HS-5 (cell line): ENCODE measurements at places on chromosomes 4 and X.

DNA sequence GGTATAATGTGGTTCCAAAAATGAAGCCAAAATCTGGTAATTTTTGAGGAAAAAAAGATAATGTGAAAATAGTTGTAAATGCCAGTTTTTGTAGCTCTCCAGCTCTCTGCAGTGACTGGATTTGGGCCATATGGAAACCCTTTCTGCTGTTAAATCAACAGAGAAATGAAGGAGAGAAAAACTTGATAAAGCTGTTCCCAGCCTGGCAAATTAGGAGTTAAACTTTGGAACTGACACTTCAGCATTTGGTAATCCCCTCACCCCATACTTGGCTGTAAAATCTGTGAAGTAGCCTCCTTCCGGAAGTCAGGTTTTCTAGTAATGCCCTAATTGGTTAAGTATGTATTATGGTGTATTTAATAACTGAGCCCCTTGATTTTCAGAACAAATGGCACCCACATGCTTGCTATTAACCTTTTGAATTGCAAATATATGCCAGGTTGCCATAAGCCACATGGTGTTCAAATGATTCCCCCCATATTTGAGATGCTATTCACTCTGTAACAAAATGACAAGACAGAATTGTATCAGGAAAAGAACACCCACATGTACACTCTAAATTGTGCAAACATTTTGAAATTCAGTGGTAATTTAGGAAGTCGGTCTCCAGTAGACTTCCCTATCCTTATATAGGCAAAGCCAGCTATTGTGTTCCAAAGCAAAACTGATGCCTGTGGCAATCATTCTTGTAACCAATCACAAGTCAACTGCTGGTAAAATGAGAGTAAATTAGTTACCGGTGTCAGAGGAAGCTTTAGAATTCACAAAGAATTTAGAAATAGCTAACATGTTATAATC, 96.3 kb upstream of the ADAMTS3 start:
- no peak for DNase-seq

DNA sequence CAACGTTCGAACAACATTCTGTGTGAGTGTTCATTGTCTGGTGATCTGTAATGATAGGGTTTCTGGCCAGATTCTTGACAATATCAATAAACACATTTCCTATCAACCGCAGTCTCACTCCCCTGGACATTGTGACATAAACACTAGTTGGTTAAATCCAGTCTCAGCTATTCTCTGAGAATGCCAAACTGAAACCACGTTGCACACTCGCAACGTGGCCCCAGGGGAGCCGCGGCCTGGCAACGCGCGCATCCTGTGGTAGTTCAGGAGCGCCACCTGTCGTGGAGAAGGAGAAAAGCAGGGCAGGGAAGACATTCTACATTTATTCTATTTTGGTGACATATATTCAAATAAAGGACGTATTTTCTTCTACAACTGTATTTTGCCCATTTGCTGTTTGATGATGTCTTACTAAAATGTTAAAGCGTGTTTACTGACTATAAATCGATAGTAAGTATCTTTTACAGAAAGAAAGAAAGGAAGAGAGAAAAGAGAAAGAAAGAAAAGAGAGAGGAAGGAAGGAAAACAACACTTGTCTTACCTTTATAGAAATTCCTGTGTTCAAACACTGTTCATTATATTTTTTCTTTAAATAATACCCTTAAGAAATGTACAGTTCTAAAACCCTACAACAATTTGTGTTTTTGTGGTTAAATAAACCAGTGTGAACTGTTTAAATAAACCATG, 738.3 kb upstream of the FRG1 start:
- peak; percentile 35 for DNase-seq

DNA sequence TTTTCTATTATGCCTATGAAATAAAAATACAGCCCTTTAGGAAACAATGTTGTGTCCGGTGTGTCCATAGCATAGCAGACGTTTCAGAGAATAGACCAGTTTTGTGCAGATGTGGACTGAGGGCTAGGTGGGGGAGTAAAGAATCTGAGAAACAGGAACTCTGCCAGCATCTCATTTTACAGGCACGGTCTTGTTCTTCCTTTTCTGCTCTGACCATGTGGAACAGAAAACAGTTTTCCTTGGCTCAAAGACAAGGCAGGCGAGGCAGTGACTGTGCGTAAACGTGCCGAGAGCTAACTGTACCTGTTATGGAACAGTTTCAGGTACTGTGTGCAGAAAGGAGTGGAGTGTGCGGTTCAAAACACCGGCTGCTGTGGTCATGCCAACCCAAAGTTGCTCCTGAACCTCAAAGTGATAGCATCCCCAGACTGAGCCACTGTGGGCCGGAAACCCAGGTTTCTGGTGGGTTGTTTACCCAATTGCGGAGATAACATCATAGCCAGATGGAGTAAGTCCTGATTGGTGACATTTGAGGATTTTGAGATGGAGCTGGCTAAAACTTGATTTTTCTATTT, 20.2 kb downstream of the CNGA2 start:
- DNase-seq = no peak

DNA sequence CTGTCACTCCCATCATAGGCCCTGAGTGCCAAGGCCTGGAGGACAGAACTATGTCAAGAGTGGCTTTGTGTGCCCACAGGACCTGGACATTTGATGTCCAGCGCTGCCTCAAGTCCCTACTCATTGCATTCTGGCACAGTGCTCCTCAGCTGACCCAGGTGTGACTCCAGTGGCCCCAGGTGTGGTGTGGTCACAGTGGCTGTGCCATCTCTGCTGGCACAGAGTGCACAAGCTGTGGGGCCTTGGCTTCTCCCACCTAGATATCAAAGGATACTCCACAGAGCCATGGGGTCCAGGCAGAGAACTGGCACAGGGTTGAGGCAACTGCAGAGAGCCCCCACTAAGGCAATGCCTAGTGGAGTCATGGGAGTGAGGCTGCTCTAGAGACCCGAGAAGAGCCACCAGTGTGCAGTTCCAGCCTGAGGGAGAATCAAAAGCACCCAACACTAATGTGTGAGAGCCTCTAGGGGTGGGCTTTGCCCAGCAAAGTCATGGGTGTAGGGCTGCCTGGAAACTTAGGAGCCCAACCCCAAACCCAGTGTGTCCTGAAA, 25.6 kb downstream of the PYURF start:
- DNase-seq = no peak

GRCh38 chr4:130393231-130393630, 1297.3 kb downstream of the C4orf33 start:
- DNase-seq = no peak

DNA sequence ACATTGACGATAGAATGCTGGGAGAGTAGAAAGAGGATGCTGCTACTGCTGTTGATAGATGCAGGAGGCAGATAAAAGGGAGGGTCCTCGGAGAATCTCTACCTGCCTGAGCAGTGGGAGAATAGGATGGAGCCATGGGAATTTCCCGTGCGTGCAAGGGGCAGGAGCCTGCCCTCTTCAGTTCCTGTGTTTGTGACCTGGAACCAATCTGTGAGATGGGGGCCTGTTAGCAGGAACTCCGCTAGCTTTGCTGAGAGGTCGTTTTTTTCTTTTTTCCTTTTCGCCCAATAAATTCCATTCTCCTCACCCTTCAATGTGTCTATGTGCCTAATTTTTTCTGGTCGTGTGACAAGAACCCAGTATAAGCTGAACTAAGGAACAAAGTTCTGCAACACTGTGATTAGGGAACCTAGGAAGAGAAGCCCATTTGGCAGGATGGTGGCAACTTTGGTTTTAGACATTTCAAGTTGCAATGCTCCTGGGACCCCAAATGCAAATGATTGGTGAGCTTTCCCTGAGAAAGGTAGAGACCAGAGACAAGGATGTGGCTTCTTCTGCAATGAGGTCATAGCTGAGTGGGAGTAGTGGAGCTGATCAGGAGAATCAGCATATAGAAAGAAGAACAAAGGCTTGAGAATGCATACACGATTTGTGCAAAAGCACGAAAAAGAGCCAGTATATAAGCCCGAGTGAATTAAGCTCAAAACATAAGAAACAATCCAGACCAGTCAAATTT, 23.9 kb downstream of the SLC39A8 start:
- no peak for DNase-seq

DNA sequence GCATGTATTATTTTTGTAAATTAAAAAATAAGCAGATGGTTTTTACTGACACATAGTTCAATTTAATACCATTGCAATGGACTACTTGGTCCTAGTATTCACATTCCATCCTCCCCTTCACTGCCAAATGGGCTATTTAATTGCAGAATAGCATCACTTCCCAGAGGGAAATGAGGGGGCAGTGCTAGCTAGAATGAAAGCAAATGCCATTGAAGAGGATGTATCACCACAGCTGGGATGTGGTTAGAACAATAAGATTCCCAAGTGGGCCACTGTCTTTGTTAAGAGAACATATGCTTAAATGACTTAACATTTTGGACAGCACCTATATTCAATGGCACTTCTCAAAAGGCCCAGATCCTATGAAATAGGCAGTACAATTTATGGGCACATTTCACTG, 224.7 kb downstream of the RBMX2 start:
- DNase-seq = peak; percentile 8

- DNase-seq = no peak
These were observed 5.4 kb downstream of the PNMA6E start for GRCh38 chrX:153395613-153396319.

GRCh38 chr4:212438-213188, 88.3 kb downstream of the ZNF718 start:
- no peak for DNase-seq

DNA sequence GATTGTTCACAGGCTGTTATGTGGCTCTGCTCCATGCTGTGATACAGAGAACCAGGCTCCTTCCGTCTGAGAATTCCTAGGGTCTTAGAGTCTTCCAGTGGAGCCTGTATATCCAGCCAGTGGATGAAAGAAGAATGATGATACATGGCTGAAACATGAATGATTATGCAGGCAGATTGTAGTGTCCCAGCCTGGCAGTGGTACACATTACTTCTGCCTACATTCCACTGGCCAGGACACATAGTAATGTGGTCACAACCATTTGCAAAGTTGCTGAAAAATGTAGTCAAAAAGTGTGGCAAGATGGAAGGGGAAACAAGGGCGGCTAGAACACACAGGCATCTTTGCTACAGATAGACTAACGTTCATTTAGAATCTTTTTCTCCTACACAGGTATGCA, 4.5 kb upstream of the GBA3 start:
- peak; percentile 13 for DNase-seq

DNA sequence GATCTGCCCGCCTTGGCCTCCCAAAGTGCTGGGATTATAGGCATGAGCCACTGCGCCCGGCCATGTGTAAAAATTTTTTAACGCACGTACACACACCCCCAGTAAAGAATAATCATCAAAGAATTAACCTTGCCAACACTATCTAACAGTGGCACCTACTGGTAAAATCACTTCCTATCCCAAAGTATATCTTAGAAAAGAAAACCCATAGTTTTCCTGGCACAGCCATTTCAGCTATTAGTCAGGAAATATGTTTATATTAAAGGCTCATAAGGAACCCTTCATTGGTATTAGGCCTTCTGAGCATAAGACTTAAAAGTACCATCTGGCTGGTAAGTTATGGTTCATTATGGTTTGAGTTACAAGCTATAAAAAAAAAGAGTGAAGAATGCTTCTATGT, 14.1 kb downstream of the S100G start:
- DNase-seq = no peak

DNA sequence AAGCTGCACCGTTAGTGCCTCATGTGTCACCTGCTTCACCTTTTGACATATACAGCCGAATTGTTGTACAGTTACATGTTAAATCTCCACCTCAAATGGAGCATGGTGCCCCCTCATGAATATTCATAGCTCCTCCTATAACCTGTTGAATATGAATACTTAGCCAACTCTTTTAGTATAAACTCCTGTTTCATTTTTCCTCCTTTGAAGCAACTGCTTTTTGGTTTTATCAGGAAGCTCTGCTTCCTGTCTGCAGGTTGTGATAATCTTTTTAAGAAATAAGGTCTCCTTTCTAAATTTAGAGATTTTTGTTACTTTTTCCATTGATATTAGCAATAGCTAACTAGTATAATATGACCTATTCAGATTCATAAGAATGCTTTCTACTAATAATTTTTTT, 1429.2 kb upstream of the AGA start:
- no peak for DNase-seq

- no peak for DNase-seq
These were observed 68.4 kb upstream of the ETNPPL start for GRCh38 chr4:108831291-108831690.

- DNase-seq = peak; percentile 49
These were observed 53.6 kb upstream of the IGFBP7 start for GRCh38 chr4:57163530-57164459.

DNA sequence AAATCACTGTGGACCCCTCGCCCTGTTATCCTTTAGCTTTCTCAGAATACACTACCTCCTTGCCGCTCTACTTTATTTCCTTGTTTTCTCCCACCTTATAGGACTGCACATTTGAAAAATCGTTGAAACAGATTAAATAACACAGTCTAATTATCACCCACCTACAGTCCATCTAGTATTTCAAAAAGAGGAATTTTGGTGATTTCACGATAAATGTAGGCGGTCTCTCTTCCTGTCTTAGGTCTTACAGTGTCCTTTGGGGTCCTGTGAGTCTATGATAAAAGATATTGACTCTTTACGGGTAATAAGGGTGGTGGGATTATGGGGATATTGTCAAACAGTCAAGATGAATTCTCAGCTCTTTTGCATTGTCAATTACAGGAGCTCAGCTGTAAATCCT, 2.4 kb upstream of the TBL1X start:
- no peak for DNase-seq

- peak; percentile 43 for DNase-seq
These were observed 554.1 kb upstream of the MAGEB2 start for GRCh38 chrX:29661290-29661689.

- no peak for DNase-seq
These were observed 28.5 kb upstream of the ANK2 start for GRCh38 chr4:113020966-113021365.

DNA sequence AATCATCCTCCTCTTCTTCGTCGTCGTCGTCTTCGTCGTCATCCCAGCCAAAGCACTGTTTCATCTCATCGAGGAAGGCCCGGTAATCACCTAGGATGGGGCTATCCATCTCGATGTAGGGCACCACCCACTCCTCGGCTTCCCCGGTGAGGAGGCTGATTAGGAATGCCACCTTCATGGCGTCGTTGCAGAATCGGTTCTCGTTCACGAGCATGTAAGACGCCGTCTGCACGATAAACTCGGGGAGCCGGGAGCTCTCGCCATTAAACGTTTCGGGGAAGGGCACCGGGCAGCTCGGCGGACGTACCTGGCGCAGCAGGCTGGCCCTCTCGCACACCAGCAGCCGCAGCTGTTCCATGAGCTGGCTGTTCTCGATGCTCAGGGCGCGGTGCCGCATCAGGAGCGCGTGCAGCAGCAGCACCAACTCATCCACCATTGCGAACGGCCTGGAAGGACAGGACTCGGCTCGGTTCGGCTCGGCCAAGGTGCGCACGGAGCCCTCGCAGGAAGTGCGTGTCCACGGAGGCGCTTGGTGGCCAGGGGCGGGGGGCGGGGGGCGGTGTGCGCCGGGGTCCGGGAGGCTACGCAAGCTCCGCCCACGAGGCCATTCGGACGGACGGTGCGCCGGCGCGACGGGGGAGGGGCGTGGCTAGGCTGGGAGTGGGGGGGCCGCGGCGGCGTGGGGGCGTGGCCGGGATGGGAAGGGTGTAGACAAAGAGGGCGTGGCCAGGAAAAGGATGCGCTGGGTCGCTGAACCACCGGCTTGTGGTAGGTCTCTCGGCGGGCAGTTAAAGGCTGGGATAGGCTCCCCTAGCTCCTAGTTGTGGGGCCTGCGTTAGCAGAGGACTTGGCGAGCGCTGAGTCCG, at the start of gene LDOC1:
LDOC1 (minus strand) TSS at position 544 of the 866 bp plus-strand sequence; CDS start at position 436, 108 bp downstream.
- DNase-seq = peak; percentile 32
